M059J (cell line): ENCODE measurements at places on chromosomes 5 and 9. TPM values are rescaled to one million over a fixed set of nuclear protein-coding genes. Genes with fewer than 3 reads are reported as not detected.

CDH10 gene
- total RNA-seq, result 0.10 TPM in 1 of 2 replicates, not detected in the other

STPG3 gene
- total RNA-seq, result not detected in 2 replicates

SLCO4C1 gene
- 0.10 TPM in 1 of 2 replicates, not detected in the other for total RNA-seq

C5orf63 gene
- 1.7 and 2.6 TPM in 2 replicates for total RNA-seq

PCDHB16 gene
- total RNA-seq, result 3.0 and 8.6 TPM in 2 replicates
